ENCODE measurements at places on chromosomes 5 and 9. TPM values are rescaled to one million over a fixed set of nuclear protein-coding genes. Genes with fewer than 3 reads are reported as not detected.
A peak's percentile ranks its signal among the peaks of the same experiment; 100 is the strongest.

DNA sequence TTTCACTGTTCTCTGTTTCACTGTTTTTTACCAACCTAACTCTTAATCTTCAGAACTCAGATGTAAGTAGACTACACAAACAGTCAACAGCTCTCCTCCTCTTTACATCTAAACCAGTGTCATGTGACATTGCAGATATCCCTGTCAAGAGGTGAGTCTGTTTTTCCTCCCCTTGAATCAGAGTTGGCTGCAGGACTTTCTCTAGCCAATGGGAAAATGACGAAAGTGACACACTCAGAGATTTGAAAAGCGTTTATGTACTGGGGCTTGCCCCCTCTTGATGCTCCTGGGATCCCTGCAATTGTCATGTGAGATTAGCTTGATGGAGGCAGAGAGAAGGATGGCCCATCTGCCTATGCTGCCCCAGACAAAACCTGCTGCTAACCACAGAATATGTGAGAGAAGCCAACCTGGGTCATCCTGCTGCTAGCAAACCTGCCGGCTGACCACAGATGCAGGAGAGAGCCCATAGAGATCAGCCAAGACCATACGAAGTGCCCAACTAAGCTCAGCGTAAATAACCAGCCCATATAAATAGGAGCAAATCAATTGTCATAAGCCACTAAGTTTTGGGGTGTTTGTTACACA, 111.1 kb downstream of the ASTN2 start:
- DNase-seq, result no peak

GRCh38 chr9:6198251-6198650, 17.4 kb upstream of the IL33 start:
- no peak for DNase-seq

DNA sequence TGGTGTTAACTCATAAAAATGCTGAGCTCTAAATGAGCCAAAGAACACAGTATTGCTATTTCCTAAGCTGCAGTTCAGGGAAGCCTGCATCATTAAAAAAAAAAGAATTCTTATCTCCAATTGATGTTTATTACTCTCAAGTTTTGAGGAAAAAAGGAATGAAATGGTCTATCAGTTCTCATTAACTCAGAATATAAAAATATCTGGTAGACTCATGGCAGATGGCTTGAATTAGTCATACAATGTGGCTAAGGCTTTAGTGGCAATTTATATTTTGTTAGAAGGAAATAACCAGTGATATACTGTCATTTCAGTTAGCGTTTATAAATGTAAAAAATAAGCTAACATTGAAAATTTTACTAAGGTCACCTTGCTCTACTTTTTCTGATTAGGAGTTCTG, 1403.4 kb upstream of the C9orf72 start:
- no peak for DNase-seq

GRCh38 chr9:27750566-27750965, 177.3 kb upstream of the C9orf72 start:
- DNase-seq, result no peak

DNA sequence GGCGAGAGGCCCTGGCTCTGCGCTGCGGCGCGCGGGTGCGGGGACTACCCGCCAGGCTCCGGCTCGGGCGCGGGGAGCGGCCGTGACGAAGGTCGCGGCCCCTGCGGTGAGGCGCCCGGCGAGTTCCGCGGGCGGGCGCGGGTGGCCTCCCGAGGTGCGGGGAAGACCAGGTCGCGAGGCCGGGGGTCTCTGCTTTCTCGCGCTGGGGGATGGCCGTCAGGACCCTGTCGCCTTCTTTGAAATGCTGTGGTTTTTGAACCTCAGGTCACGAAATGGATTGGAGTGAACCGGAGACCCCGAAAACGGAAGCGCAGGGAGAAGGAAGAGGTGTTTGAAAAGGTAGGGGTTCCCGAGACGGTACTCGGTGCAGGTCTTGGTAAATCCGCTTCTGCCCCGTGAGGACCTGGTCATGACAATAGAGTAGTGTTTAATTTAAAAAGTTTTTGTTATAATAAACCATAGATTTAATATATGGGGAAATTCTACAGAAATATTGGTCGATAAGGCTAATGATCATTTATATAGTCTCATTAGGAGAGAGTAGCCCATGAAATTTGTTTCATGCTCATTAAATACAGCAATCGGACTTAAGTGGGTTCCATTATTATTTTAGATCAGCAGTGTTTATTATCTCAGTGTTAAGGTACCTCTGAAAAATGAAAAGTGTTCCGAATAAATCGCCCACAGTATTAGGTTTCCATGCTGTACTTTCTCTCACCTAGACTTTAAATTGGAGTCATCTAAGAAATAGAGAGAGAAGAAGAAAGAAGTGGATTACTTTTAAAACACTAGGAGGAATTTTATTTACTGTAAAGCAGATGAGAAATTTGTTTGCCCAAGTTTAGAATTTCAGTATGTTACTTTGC, 279.0 kb downstream of the AOPEP start:
- DNase-seq, result peak; percentile 59

DNA sequence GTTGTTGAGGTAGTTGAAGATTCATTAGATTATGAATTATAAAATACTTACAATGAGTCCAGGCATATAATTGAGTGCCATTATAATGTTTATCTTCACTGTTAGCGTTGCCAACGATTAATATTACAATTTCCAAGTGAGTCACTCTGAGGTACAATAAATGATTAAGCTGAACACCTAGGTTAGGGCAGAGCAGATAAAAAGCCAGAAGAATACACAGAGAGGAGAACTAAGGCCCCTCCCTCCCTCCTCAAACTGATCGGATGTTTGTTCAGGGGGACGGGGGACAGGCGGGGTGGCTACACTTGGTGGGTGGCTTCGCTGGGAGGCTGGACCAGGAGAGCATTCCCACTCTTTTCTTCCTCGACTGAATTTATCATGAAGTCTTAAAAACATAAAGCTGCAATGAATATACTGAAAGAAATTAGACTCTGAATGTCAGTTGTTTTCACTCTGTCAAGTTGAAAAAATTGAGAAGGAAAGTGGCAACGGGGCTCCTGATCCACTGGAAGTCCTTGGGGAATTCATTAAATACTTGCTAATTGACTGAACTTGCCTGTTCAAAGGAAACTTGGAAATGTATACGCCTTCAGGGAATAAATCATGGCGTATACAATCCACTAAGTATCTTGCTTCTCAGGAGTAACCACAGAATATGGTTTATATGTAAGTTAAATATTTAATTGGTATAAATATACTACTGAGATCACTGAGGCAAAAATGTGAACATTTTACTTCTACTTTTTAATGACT, 198.1 kb downstream of the TSSK1B start:
- peak; percentile 25 for DNase-seq

DNA sequence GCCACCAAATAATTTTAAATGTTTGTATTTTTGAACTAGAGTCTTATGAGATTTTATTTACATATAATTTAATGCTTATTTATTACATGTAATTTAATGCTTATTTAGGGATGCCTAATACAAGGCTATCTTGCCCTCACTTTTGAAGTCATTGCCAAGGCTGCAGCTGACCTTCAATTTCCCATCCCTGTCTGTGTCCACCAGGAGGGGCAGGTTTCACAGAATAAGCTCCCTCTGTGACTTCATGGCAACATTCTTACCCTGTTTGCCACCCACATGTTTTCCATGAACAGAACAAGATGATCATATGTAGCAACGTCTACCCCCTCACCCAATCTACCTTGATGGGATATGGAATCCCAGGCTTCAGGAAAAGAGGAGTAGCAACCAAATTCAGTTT, 27.0 kb downstream of the C5 start:
- DNase-seq, result peak; percentile 38

DNA sequence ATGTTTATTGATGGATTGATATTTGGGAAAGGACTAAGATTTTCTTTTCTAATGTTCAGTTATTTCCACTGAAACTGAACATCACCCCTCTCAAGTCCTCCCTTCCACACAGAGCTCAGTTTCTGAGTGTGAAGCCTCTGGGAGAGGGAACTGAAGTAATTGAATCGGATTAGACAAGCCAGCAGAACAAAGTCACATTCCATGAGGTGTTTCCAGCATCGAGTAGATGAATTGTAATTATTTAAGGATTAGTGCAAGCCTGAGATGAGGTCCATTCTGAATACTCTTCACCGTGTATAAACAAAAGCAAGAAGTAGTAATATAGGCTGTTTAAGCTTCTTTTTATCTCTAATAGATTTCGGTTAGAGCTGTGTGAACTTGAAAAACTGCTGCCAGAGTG, 2060.5 kb downstream of the MAT2B start:
- DNase-seq, result no peak

- no peak for DNase-seq
These were observed 390.9 kb upstream of the DAB2 start for GRCh38 chr5:39815711-39816110.

The CEP72 gene
- total RNA-seq, result 31.5 TPM

The SRP19 gene
- 17.1 TPM for total RNA-seq

The PCDHGB6 gene
- total RNA-seq, result 0.33 TPM

The TMOD1 gene
- total RNA-seq, result not detected

The FAM81B gene
- total RNA-seq, result not detected

The PCA3 gene
- total RNA-seq, result not detected

The ARHGEF39 gene
- 16.2 TPM for total RNA-seq
